Vagina (tissue), 2 donors: ENCODE measurements at places on chromosomes 13 and 19.

- DNase-seq, result no peak
These were observed 62.2 kb downstream of the ERCC5 start for GRCh38 chr13:102907886-102908515.

GRCh38 chr19:5243878-5244277, 96.7 kb downstream of the PTPRS start:
- no peak for DNase-seq

DNA sequence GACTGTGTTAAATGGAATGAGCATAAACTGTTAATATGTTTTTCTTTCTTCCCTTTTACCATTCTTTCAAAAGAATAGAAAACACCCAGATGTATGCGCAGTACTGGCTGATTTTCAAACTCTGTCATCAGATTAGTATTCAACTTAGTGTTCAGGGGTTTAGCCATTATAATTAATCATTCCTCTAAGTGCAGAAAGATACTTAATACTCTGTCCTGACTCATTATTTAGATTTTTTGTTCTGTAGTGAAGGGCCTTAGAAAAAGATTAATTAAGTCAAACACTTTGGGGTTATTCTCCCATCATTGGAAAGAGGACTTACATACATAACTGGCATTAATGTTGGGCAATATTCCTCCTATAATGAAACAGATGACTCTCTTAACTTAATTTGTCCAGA, 1316.7 kb upstream of the SLC10A2 start:
- no peak for DNase-seq

DNA sequence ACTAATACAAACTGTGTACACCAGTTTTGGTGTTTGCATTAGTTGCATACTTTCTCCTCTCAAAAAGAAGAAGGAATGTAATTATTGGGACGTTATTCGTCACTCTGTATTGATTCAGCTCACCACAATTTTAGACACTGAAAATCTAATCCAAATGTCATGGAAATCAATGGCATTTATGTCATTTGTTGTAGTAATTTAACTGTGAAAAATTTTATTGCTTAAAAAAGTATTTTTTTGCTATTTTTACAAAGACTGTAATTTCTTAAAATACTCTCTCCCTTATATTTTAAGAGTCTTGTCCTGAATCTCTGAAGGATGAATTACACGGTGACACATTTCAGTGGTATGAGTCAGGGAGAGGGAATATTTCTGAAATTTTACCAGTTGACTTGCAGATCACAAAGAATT, 2117.6 kb downstream of the PCDH9 start:
- no peak for DNase-seq

- DNase-seq, result no peak
These were observed 27.9 kb upstream of the EEF1AKMT1 start for GRCh38 chr13:20801707-20802106.

GRCh38 chr19:30733826-30734550, 361.8 kb downstream of the ZNF536 start:
- no peak for DNase-seq

GRCh38 chr13:76677043-76677442, 209.2 kb downstream of the KCTD12 start:
- DNase-seq, result no peak

- DNase-seq, result no peak
These were observed 22.3 kb upstream of the CLDN10 start for GRCh38 chr13:95530178-95530577.

DNA sequence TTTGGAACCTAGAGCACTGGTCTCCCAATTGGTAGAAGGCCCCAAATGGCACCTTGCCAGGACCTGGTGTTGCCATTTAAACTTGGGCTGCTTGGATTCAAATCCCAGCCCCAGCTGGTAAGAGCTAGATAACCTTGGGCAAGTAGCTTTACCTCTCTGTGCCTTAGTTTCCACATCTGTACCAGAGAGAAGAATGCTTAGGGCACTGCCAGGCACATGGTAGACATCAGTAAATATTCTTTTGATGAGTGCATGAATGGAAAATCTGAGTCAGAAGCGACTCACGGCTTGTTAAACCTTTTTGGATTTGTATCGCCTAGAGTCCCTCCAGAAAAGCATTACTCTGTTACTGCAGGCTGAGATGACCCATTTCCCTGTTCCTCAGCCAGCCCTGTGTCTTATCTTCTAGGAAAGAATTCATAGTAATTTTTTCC, 90.9 kb downstream of the SIPA1L3 start:
- DNase-seq, result no peak

DNA sequence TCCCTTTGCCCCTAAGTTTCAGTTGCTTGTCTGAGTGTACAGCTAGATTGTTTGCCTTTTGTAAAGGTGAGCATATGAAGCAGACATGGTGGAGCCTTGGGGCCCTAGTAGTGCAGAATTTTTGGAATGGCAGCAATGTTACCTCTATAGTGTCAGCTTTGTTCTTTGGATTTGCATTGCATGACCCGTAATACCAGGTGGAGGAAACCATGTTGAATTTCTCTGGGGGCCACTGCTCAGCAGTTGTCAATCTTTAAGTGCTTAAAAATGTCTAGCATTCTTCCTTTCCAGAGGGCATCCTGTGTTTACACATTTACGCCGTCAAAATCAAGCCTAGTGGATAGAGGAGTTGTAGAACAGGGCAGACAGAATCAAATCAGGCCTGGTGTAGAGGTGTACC, 303.3 kb downstream of the ATP8A2 start:
- peak; percentile 5 for DNase-seq

- no peak for DNase-seq
These were observed 53.1 kb downstream of the FOXO1 start for GRCh38 chr13:40613192-40613818.

GRCh38 chr13:50389726-50390125, 374.5 kb downstream of the KCNRG start:
- DNase-seq, result no peak

DNA sequence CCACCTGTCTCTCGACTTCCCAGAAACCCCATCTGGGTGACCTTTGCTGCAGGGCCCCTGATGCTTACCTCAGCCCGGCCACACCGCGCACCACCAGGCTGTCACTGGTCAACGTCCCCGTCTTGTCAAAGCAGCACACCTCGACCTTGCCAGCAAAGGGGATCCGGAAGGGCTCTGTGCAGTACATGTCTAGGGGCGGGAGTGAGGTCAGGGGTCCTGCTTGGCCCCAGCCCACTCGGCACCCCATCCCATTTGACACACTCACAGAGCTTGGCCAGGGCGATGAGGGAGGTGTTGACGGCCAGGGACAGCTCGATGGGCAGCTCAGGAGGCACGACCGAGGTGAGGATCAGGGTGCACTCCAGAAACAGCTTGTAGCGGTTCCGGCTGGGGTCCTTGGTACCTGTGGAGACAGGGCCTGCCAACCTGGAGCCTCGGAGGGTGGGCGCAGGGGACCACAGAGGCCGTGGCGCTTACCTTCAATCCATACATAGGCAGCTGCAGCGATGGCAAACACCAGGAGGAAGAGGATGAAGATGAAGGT, 8.4 kb downstream of the ATP13A1 start:
- DNase-seq, result no peak

DNA sequence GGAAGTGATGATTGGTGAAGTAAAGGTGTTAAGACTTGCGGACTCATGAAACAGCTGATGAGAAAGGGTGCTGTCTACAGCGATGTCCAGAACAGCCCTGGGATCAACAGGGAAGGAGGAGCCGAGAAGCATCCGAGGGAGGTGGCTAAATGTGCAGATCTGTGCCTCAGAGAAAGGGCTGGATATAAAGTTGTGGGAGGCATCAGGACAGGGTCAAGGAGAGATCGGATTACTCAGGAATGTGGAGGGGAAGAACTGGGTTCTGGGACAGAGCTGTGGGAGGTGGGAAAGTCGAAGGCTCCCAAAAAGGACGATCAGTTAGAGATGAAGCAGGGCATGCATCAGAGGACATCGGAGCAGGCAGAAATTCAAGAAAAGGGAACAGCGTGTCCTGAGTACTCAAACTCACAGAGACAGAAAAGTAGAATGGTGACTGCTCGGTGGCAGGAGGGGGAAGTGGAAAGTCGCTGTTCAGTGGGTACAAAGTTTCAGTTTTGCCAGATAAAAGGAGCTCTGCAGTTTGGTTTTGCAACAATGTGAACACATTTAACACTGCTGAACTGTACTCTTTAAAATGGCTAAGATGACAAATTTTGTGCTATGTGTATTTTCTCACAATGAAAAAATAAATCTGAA, 1.9 kb downstream of the SIGLEC14 start:
- no peak for DNase-seq
